ENCODE measurements at places on chromosomes 5 and 9.

DNA sequence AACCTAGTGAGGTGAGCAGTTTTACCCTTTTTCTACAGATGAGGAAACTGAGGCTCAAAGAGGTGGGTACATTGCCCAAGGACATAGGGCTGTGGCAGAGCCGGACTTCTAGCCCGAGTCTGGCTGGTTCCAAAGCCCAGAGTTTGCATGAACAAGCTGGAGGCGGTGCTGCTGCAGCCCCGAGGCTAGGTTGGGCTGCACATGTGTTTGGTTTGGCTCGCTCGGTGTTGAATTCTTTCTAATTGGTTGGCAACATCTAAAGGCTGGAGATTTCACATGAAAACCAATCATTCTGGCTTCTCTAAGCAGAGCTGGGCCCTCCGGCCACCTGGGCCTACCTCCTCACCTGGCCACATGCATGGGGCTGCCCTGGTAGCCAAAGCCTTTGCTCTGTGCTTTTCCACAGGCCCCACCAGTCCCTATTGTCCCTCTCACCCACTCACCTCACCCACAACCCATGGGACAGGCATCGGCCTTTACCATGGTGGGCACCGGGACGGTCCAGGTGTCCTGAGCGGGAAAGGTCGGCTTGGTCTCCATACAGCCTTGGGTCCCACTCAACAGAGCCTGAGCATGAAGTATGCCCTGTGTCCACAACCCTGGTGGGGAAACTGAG is 262.3 kb downstream of the NSG2 start:
- DNase-seq: no peak

GRCh38 chr5:601771-602465 is 10.2 kb upstream of the CEP72 start:
- no peak for DNase-seq

GRCh38 chr9:119998614-119999013 is 581.4 kb downstream of the CDK5RAP2 start:
- DNase-seq: no peak

DNA sequence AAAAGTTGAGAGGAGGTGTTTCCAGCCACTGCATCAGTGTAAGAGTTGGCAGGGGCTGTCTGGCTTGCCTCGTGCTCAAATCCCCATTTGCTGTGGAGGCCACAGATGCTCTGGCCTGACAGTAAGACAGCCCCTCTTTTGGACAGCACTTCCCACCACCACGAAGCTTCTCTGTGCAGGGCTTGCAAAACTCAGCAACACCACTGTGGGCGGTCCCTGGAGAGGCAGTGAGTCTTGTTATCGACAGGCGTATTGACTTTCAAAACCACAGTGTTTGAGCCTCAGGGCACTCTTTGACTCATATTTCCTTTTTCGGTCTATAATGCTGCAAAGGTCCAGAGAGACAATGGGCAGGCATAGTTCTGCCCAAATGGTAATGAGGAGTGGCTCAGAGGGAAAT is 539.5 kb downstream of the EBF1 start:
- DNase-seq: no peak

DNA sequence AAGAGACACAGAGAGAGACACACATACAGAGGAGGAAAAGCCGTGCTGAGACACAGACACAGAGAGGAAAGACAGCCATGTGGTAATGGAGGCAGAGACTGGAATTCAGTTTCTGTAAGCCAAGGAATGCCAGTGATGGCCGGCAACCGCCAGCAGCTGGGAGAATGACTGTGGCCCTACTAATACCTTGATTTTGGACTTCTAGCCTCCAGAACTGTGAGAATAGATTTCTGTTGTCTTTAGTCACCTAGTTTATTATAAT is 90.2 kb downstream of the TARS1 start:
- DNase-seq: no peak

DNA sequence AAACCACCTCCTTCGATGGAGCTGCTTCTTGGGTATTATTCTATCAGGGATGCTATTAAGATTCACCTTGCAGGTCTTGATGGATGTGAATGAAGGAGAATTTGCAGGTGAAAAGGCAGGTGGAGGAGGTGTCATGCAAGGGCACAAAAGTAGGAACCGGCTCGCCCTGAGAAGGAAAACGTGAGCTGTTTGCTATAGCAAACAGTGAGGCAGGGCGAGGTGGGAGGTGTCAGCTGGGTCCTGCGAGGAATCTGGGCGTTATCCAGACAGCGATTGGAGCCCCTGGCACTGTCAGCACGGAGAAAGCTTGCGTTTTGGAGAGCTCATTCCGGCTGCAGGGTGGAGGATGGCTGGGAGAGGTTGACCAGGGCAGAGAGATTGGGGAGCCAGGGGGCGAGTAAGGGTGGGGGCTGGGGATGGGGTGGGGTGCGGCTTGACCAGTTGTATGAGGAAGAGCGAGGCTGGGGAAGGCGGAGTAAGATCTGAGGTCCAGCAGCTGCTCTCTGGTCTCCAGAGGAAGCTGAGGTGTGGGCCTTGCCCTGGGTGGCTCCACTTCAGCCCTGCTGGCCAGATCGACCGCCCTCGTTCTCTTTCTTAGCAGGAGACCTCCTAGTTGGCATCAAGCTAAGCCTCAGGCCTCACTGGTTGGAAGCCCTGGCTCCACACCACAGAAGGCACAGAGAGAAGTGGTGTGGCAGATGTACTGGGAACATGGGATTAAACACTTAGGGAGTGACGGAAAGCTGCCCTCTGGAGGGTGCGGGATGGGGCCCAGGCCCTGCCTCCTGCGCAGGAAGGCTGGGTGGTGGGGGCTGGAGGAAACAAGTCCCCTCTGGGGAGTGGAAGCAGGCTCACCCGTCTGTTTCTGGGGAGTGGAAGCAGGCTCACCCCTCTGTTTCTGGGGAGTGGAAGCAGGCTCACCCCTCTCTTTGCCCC is 54.7 kb upstream of the NEURL1B start:
- no peak for DNase-seq
